Stimulated activated CD8-positive, alpha-beta memory T cell treated with anti-CD3 and anti-CD28 coated beads, Interleukin-4, amount 100 ng/mL, for 4 hours (primary cell): ENCODE measurements at places on chromosomes 12 and 14.
A peak's percentile ranks its signal among the peaks of the same experiment; 100 is the strongest.

DNA sequence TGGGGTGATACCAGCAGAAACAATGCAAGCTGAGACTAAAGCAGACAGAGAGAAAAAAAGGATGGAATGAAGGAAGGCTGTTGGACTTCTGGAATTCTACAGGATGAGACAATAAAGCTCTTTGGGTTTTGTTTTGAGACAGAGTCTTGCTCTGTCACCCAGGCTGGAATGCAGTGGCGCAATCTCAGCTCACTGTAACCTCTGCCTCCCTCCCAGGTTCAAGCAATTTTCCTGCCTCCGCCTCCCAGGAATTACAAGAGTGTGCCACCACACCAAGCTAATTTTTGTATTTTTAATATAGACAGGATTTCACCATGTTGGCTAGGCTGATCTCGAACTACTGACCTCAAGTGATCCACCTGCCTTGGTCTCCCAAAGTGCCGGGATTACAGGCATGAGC lies 115.4 kb downstream of the EXOC5 start:
- no peak for DNase-seq

GRCh38 chr14:74836251-74836960 lies 39.5 kb downstream of the PROX2 start:
- DNase-seq: no peak

- no peak for DNase-seq
Observed at GRCh38 chr12:43852744-43853143, 16.9 kb downstream of the TMEM117 start.

DNA sequence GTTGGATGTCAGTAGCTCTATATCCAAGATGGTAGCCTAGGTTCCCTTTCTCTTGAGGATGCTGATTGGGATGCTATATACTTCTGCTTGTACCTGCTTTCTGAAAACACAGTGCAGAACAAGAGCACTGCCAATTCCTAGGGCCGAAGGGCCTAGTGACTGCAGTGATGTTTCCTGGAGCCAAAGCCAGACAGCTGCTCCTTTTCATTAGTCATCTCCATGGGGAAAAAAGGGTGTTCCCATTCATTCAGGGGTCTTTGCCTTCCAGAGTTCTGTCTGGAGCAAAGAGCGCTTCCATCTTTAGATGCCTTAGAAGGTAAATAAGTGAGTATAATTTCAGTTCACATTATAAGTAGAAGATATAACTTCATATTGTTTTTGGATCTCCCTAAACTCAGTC lies 85.5 kb downstream of the PTPRB start:
- no peak for DNase-seq

DNA sequence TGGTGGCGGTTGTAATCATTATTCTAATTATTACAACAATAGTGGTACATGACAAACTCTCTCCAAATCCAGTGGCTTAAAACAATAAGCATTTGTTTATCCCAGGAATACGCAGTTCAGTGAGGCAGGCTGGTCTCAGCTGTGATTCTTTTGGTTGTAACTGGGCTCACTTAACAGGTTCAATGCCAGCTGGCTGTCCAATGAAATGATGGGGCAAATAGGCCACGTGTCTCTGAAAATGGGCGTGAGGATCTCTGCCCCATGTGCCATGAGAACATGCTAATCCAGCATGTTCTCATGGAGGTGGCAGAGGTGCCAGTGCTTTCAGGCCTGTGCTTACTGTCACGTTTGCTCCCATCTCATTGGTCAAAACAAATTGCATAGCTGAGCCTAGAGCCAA lies 73.1 kb upstream of the CLMN start:
- DNase-seq: no peak

DNA sequence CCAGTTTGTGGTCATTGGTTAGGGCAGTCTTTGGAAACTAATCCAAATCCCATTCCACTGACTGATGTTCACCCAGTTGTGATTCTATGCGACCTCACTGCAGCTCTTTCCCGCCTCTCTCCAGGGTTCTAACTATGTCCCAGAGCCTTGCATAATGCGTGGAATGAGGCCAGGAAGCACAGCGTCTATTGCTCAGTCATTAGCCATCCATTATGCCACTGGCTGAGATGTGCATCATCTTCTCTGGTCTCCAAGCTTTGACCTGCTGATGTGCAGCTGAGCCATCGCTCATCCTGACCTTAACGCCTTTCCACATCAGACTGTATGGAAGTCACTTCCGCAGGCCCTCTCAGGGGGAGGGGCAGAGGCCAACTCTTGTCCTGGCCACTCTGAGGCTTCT lies 115.4 kb upstream of the VRK1 start:
- no peak for DNase-seq

DNA sequence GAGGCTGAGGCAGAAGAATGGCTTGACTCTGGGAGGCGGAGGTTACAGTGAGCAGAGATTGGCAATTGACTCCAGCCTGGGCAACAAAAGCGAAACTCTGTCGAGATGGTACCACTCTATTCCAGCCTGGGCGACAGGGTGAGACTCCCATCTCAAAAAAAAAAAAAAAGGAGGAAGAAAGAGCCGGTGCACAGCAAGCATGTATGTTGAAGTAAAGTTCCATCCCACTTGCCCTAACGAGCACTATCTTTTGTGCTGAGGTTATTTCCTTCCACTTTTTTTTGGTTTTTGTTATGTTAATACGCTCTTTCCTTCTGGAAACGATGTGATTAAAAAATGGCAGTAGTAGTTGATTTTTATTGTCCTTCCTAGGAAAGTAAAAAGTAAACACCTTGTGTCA lies 19.5 kb upstream of the GOLGA5 start:
- no peak for DNase-seq

GRCh38 chr12:57213763-57214397 lies 2.7 kb upstream of the NXPH4 start:
- DNase-seq: no peak

- no peak for DNase-seq
Observed at GRCh38 chr12:107200394-107200793, 107.0 kb upstream of the CRY1 start.

- DNase-seq: no peak
Observed at GRCh38 chr14:90388437-90388836, 8.4 kb upstream of the CALM1 start.

DNA sequence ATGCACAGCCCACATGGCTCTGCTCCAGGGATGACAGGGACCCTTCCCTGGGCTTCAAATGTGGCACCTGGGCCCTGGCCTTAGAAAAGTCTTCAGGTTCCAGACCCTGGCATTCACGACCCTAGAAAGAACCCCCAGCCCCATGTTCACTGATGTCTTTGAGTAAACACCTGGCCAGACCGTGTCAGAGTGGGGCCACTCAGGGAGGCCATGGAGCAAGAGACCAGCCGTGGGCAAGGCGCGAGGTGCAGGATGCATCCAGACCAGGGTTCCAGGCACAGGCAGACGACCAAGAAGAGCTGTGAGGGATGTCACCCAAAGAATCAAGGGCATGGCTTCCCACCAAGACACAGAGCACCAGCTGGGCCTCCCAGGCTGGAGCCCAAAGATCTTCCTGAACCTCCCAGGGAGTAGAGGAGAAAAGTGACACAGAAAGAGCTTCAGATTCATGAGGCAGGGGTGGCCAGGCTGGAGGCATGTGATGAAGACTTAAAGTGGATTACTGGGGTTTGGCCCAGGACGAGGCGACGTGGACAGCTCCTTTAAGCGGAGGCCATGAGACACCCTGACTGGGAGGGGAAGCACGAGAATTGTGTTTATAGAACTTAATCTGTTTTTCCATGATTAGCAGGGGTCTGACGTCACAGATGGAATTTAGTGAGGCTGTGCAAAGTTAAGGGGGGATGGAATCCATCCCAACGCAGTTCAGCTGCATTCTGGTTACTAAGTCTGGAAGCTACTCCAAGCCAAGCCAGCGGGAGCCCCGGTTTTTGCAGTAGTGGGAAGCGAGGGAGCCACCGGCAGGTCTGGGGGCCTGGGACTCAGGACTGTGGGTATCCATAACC lies 61.6 kb downstream of the ARL6IP4 start:
- DNase-seq: no peak

GRCh38 chr12:9104087-9104486 lies 11.6 kb downstream of the A2M start:
- no peak for DNase-seq

DNA sequence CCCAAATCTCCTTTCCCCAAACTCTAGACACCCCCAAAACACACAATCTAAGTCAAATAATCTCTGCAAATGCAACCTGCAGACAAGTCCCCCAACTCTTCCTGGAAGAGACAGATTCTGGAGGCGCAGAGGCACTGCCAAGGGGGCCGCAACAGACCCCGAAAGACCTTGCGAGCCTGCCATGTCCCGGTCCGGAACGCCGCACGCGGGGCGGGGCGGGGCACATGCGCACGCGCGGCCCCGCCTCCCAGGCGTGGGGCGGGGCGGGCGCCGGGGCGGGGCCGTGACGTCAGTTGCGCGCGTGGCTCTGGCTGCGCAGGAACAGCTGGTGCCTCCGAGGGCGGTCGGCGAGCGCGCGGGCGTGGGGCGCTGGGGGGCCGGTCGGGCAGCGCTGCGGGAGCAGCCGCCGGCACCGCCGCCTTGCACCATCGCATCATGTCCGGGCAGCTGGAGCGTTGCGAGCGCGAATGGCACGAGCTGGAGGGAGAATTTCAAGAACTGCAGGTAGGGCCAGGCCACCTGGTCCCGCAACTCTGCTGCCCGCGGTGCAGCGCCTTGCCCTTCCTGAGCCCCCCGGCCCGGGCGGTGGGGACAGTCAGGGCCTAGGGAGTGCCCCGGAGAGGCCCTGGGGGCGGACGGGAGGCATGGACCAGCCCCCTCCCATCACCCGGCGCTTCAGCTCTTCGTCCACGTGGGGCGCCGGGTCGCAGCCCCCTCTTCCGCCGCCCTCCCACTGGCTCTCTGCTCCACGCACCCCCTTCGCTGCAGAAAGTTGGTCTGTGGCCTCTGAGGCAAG lies at the start of gene TMEM120B:
Gene TMEM120B (plus strand): TSS at position 292 of the 796 bp plus-strand sequence. CDS start 144 bp downstream, at position 436.
- peak; percentile 62 for DNase-seq

GRCh38 chr14:50647282-50647681 lies 20.8 kb downstream of the SAV1 start:
- DNase-seq: no peak

DNA sequence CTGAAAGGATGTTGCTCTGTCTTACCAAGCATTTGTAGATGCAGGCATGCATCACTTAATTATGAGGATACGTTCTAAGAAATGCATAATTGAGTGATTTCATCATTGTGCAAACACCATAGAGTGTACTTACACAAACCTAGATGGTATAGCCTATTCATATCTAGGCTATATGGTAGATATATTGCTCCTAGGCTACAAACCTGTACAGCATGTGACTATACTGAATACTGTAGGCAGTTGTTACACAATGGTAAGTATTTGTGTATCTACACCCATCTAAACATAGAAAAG lies 75.9 kb downstream of the IFT81 start:
- DNase-seq: no peak

DNA sequence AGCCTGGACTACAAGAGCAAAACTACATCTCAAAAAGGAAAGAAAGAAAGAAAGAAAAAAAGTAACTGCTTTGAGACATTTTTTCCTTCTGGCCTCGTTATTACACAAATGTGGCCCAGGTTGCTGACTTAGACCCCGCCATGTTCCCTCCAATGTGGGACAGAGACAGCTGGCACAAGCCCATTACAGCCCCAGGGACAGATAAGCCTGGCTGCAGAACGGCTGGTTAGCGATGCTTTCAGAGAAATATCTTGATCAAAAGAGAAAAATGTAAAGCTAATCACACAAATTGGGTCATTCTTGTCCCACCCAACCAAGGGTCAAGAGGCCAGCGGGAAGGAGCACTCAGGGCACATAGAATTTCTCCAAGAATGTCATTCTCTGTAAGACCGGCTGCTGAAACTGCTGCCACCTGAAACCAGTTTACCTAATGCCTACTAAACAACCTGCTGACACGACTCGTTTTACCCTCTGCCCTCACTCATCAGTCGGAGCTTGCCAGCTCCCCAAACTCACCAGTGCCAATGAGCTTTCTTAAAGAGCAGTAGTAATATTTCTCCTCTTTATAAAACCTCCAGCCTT lies 63.1 kb downstream of the TNFAIP2 start:
- no peak for DNase-seq

DNA sequence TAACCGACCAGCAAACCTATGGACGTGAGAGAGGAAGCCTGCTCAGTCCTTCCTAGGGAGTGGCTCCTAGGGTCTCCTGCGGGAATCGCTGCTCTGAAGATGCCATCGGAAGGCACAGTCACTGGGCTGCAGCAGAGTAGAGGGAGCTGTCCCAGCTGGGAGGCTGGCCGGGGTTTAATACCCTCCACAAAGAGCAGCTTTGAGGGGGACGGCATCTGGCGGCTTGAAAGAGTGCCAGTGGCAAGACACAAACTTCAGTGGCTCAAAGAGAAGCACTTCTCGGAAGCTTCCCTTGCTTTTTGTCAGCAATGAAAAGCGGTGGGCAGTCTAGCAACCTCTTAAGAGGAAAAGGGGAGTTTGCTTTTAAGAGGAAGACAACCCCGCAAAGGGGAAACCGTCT lies 114.6 kb downstream of the TMEM132C start:
- DNase-seq: no peak

GRCh38 chr14:24715239-24715638 lies 81.2 kb upstream of the GZMB start:
- DNase-seq: no peak

DNA sequence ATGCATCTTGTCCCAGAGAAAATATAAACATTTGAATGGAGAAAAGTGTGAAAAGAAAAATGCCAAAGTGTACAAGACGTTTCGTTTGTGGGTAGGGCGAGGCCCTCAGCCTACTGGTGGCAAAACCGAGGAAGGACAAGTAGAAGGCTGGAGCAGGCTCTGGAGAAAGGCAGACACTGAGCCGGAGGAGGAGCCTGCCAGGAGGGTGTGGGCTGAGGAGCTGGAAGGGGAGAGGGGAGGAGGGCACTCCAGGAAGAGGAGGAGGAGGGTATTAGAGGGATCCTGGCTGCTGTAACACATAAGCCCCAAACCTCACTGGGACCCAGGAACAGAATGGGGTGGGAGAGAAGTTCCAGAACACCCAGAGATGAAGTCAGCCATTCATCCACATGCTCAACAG lies 47.7 kb downstream of the CLMN start:
- no peak for DNase-seq

- DNase-seq: no peak
Observed at GRCh38 chr12:42482748-42483520, 106.6 kb downstream of the PRICKLE1 start.

GRCh38 chr12:11901701-11902524 lies 168.8 kb upstream of the BCL2L14 start:
- DNase-seq: no peak

GRCh38 chr12:104280717-104281458 lies 22.7 kb upstream of the EID3 start:
- no peak for DNase-seq

DNA sequence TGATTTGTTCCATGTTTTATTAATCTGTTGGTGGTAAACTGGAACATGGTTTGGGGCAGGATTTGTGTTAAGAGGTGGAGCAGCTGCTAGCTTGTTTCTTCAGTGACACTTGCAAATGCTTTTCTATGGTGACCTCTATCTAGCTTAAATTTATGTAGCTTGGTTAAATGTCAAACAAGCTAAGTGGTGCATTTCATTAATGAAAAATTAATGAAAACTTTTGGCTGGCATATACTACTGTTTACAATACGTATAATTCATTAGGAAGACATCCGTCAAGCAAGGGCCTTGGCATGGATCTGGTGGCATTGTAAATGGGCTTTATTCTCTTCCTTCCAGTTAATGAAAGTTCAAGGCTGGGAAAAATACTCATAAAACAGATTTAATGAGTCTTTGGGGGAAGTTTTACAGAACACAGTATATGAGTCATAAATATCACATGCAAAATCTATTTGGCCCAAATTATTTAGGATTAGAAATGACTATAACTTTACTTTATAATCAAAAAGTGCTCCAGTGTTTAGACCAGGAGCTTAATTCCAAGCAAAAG lies 807.7 kb upstream of the SEL1L start:
- DNase-seq: no peak
